Peyer's patch (tissue), 4 donors: ENCODE measurements at places on chromosomes 4 and X. TPM values are rescaled to one million over a fixed set of nuclear protein-coding genes. Genes with fewer than 3 reads are reported as not detected.
A peak's percentile ranks its signal among the peaks of the same experiment; 100 is the strongest.

- H3K36me3 ChIP-seq = no peaks in the 10 kb centered on the region
- H3K4me1 ChIP-seq = no peaks in the 10 kb centered on the region
- H3K27me3 ChIP-seq = no peaks in the 10 kb centered on the region
- H3K27ac ChIP-seq = no peak overlapping the region
- H3K4me3 ChIP-seq = no peak overlapping the region
- DNase-seq = no peak
These were observed 150.1 kb upstream of the MAGEB2 start for GRCh38 chrX:30065226-30065625.

DNA sequence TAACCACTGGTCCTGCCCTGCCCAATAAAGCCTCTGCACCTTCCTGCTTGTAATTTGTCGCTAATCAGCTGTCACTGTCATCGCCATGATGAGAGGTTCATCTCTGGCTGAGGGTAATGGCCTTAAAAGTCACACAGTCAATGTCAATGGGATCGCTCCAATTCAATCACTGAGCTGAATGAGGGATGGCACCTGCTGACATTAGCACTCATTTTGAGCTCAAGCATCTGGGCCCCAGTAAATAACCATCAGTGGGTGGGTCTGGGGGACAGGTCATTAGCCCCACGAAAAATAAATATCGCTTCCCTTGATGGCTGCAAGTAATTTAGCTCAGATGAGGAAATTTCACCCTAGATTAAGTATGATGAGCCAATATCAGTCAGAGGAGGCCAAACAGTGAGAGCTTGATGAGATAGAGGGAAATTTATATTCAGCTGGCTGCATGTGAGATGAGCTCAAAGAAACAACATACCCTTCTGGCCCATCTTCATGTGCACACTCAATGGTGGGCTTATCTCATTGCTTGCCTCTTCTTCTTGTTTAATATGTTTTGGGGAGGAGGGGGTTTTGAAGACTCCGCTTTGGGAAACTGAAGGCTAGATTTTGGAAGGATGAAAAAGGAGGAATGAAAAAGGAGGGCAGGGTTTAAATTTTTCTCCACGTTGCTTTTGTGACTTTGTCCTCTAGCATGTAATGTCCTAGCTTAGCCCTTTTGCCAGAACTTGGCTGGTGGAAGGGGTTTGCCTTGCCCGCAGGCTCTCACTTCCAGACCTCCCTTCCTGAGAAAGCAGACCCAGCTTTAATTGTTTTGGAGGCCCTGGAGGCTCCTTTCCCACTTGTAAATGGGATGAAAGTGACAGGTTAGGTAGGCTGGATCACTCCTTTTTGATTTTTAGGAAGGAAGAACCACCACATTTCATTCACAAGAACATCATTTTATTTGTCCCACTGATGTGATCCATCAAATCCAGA lies 84.8 kb upstream of the PAQR3 start:
- no peak for DNase-seq
- H3K4me3 ChIP-seq = no peak overlapping the region
- no peaks in the 10 kb centered on the region for H3K4me1 ChIP-seq
- H3K36me3 ChIP-seq = no peaks in the 10 kb centered on the region
- H3K27me3 ChIP-seq = no peaks in the 10 kb centered on the region
- no peak overlapping the region for H3K27ac ChIP-seq

HELT gene
- total RNA-seq = not detected

- no peaks in the 10 kb centered on the region for H3K36me3 ChIP-seq
- H3K27me3 ChIP-seq = no peaks in the 10 kb centered on the region
- H3K27ac ChIP-seq = no peak overlapping the region
- no peaks in the 10 kb centered on the region for H3K4me1 ChIP-seq
These were observed 179.0 kb downstream of the CEP135 start for GRCh38 chr4:56127716-56128115.

DNA sequence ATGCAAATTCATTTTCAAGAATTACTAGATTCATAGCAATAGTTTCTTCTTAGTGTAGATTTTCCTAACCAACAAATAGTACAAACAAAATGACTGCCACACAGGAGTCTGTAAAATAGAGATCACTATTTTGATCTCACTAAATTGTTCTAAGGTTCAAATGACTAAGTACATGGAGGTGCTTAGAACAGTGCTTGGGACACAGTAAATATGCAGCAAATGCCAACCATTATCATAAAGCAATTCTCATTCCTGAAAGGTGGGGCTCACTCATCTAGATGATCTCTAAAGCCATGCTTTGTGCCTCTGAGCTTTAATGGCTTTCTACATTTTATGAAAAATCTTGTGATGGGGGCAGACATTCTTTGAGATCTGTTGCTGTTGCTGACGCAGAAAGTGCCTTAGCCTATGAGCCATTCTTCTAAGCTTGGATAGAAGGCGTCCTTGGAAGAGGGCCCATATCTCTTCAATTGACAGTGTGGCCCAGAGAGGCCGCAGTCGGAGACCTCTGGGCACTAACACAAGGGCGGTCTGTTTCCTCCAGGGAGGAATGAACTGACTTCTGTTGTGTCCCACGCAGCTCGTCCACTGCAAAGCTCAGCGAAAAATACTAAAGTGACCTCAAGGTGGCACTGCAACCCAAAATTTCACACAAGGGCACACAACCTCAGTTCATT lies 23.5 kb downstream of the TLR10 start:
- no peaks in the 10 kb centered on the region for H3K36me3 ChIP-seq
- DNase-seq = peak; percentile 87
- no peaks in the 10 kb centered on the region for H3K27me3 ChIP-seq

DNA sequence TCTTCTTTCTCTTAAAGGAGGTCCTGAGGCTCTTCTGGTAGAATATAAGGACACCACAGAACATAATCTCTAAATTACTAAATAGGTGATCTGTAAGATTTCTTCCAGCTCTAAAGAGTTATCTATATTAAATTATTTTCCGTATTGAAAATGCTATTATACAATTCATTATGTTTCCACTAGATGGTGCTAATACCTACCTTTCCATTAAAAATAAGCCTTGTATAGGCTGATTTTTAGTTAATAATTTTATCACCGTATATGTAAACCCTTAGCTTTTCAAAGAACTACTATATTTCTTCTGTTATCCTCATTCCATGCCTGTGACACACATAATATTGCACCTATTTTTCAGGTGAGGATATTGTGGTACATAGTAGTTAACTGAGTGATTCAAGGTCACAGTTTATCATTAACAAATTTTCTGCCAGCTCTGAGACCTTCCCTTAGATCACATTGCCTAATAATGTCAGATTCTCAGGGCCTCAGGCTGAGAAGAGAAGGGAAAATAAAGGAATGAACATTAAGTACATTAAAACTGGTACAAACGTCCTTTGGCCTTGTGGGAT lies 138.8 kb downstream of the TEX11 start:
- H3K4me1 ChIP-seq = no peaks in the 10 kb centered on the region
- no peaks in the 10 kb centered on the region for H3K36me3 ChIP-seq
- DNase-seq = no peak
- no peaks in the 10 kb centered on the region for H3K27me3 ChIP-seq
- H3K4me3 ChIP-seq = no peak overlapping the region
- H3K27ac ChIP-seq = no peak overlapping the region

RNF128 gene
- total RNA-seq = 1.7 TPM
